ENCODE measurements at places on chromosomes 11 and 22.
A peak's percentile ranks its signal among the peaks of the same experiment; 100 is the strongest.

DNA sequence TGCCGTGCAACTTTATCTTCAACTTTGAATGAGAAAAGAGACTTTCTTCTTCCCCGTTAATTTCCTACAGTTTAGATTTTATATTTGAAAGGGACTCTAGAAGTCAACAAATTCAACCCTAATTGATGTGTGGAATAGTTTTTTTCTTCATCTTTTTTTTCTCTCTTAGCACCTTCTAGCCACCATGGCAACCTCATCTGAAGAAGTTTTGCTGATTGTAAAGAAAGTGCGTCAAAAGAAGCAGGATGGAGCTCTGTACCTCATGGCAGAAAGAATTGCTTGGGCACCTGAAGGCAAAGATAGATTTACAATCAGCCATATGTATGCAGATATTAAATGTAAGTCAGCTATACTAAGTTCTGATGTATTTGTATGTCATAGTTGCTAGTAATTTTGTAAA is 10.5 kb downstream of the GTF2H1 start:
- no peak for DNase-seq

DNA sequence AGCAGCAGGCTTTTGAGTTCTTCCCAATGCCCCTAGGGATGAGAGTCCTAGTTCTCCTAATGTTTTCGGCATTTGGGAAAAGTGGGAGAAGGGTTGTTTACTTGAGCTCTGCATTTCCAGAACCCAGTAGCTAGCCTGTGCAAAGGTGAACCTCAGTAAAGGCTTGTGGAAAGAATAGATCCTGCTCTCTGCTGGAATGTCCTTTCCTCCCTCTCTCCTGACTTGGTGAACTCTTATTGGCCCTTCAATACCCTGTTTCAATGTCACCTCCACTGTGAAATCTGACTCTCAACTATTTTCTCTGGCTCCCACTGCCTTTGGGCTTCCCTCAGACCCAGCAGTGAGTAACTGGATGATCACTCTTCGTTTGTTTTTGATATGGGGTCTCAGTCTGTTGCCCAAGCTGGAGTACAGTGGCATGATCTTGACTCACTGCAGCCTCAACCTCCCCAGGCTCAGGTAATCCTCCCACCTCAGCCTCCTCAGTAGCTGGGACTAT is 2.4 kb upstream of the UVRAG start:
- no peak for DNase-seq

- no peak for DNase-seq
These were observed 29.3 kb upstream of the TCF20 start for GRCh38 chr22:42299586-42300258.

GRCh38 chr11:63821411-63821810 is 8.2 kb downstream of the SPINDOC start:
- DNase-seq, result no peak

- DNase-seq, result no peak
These were observed 51.4 kb downstream of the CDON start for GRCh38 chr11:126011265-126011664.

DNA sequence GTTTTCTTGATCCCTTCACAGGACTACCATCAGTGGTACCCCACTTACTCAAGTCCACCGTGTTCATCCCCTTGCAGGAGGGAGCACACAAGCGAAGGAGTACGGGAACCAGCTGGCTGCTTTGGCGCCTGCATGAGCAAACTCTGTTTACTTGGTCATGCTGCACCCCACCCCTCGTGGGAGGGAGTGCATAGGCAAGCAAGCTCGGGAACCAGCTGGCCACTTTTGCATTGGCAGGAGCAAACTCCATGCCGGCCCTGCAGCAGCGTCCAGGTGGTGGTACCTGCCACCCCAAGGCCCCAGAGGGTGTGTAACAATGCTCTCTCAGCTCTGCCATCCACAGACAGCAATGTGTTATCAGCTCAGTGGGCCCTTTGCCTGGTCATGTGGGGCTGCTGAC is 737.8 kb downstream of the FAM181B start:
- no peak for DNase-seq

GRCh38 chr22:40404251-40405177 is 34.1 kb downstream of the SGSM3 start:
- no peak for DNase-seq

DNA sequence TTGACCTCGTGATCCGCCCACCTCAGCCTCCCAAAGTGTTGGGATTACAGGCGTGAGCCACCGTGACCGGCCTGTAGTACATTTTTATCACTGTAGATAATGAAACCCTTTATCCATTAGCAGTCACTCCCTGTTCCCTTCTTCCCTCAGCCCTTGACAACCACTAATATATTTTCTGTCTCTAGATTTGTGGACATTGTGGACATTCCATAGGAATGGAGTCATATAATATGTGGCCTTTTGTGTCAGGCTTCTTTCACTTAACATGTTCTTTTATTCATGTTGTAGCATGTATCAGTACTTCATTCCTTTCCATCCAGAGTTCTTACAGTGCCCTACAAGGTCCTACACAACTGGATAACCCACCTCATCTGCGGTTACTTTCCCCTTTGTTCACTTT is 30.5 kb downstream of the RRM1 start:
- DNase-seq, result no peak

- no peak for DNase-seq
These were observed 10.5 kb downstream of the C11orf86 start for GRCh38 chr11:66985508-66986177.

DNA sequence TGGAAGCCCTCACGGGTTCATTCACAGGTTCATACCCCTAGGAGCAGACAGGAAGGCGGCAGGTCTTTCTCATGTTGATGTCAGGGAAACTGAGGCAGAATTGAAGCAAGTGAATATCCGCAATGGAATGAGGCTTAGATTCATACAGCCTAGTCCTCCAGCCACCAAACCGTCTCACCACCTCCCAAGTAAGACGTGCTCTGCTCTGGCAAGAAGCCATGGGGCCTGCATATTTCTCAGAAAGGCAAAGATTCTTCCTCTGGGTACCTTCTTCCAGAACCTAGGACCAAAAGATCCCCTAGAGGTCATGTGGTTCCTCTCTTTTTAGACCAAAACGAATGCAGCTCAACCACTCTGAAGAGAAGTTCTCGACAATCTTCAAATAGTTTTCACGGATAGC is 1.7 kb downstream of the AP1B1 start:
- DNase-seq, result no peak

DNA sequence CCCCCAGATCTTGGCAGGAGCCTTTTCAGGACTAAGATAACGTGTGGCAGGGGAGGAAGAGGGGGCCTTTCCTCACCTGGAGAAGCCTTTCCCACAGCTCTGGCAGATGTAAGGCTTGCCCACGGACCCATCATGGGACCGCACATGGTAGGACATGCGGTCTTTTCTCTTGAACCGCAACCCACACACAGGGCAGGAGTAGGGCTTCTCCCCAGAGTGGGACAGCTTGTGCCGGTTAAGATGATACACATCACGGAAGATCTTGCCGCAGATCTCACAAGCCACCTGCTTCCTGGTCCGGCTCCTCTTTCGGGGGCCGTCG is 1.9 kb downstream of the PATZ1 start:
- no peak for DNase-seq

GRCh38 chr11:76336597-76336996 is 44.3 kb downstream of the THAP12 start:
- no peak for DNase-seq

DNA sequence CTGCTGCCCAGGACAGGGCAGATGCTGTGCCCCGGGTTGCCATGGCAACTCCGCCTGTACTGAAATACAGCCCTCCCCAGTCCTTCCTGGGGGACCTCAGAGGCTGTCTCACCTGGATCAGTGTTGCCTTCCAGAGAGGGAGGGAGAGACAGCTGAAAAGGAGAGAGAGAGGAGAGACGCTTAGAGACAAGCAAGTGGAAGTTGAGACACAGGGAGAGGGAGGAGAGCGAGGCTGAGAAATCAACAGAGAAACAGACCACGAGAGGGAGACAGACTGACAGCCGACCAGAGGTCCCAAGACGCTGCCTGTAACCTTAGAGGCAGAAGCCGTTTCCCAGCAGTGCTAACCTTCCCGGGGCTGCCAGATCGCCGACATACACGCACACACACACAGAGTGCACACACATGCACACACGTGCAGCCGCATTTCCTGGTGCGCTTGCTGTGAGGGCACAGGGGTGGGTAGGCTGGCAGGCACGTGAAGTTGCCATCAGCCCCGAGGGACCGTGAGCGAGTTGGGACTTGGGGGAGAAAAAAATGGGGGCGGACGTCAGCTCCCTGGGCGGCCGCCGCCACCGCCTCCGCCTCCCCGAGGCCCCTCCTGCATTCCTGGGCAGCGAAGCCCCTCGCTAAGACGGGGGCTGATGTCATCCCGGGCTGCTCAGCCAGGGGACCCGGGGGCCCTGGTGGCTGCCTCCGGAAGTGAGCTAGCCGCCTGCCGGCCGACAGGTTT is 88.6 kb upstream of the CRYBB3 start:
- DNase-seq, result peak; percentile 55

DNA sequence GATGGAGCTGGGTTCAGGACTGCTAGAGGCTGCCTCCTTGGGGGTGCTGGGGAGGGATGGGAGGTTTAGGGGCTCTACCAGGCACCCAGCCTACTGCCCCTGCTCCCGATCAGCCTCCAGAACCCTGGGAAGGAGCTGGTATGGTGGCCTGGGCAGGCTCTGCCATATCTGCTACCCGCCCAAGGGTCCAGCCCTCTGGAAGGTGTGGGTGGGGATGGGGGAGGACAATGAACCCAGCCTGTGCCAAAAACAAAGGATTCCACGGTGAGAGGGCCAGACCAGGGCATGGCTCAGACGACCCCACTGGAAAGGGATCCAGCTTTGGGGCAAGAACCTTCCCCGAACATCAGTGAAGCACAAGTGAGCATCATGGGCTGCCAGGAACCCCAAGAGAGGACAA is 3.0 kb downstream of the CASTOR1 start:
- no peak for DNase-seq

- peak; percentile 21 for DNase-seq
These were observed 697 bp downstream of the RNF169 start for GRCh38 chr11:74749127-74749964.

GRCh38 chr11:100876815-100877520 is 189.9 kb downstream of the ARHGAP42 start:
- DNase-seq, result no peak

DNA sequence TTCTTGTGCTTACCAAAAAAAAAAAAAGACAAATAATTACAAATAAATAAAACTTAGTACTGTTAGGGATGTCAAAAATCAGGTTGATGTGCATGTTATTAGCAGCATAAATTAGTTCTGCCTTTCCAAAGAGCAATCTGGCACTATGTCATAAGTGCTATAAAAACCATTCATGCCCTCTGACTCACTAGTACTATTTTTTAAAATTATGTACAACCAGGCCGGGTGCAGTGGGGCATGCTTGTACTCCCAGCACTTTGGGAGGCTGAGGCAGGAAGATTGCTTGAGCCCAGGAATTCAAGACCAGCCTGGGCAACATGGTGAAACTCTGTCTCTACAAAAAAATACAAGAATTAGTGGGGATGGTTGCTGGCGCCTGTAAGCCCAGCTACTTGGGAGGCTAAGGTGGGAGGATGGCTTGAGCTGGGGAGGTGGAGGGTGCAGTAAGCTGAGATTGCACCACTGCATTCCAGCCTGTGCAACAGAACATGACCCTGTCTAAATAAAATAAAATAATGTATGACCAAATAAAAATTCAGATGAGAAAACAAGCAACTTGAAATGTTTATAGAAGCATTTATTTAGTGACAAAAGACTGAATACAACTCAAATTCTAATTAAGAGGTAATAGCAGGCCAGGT is 25.3 kb downstream of the UEVLD start:
- DNase-seq, result no peak

- no peak for DNase-seq
These were observed 40.3 kb downstream of the JHY start for GRCh38 chr11:122922893-122923292.

DNA sequence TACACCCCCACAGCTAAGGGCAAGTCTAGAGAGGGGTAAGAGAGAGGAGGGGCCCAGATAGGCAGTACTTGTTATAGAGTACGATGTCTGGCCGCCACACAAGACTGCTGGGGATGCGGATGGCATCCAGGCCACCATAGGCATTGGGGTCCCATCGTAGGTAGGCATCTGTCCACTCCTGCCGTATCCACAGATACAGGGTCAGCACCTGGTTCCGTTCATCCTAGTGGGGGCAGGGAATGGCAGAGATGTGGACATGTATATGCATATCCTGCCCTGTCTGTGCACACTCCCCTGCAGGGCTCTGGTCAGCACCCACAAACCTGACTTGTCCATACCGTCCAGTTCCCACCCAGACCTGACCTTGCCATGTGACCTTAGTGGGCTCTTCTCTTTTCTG is 2.1 kb downstream of the CHRNA10 start:
- DNase-seq, result no peak

DNA sequence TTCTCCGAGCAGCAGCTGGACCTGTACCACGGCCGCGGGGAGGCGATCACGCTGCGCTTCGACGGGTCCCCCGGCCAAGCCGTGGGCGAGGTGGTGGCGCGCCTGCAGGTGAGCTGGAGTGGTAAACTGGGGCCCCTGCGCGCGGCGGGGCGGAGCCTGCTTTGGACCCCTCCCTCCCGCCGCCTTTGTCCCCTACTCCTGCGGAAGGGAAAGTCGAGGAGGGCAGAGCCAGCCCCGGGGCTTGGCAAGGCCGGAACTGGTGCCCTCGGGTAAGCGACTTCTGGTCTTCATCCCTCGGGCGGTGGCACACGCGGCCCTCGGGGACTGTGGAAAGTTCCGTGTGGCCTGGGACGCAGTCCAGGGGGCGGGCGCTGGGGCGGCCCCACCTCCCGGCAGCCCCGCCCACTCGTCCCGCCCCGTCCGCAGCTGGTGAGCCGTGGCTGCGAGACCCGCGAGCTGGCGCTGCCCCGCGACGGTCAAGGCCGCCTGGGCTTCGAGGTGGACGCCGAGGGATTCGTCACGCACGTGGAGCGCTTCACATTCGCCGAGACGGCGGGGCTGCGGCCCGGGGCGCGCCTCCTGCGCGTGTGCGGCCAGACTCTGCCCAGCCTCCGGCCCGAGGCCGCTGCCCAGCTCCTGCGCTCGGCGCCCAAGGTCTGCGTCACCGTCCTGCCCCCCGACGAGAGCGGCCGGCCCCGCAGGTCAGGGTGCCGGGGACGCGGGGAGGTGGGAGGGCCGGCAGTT is 9.2 kb downstream of the SIPA1 start:
- no peak for DNase-seq

DNA sequence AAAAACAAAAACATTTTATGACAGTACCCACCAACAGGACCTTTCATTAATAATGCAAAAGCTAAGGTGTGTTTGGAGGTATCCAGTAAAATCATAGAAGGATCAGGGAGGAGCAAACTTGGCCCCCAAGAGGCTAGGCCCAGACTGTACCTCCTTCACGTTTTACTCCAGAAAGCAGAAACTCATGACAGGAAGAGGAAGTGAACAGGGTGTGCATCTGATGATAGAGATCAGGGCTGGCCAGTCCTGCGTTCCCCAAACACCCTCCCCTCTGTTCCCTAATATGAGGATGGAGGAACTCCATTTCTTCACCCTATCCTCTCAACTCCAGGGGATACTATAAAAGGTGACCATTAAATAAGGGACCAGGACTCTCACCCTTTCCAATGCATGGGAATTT is 10.2 kb upstream of the MS4A12 start:
- no peak for DNase-seq

GRCh38 chr22:47337161-47337621 is 574.7 kb downstream of the TBC1D22A start:
- no peak for DNase-seq

DNA sequence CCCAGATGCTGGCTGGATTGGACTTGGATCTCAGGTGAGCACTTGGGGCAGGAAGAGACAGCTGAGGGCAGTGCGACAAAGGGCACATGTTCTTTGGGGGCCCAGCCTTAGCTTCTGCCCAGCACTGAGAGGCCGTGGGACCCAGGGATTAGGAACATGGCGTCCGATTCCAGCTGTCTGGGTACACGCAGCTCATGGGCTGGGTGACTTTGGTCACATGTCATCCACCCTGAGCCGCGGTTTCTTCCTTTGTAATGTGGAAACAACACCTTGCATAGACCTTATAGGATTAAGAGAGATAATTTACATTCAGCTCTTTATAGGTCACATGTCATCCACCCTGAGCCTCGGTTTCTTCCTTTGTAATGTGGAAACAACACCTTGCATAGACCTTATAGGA is 39.8 kb downstream of the MYO18B start:
- DNase-seq, result no peak

Data from NCI-H1436 (cell line).